Left ventricle myocardium inferior (tissue), 1 donor: ENCODE measurements at places on chromosomes 2 and 18. TPM values are rescaled to one million over a fixed set of nuclear protein-coding genes. Genes with fewer than 3 reads are reported as not detected.

GRCh38 chr18:48263914-48264902 is 145.0 kb downstream of the ZBTB7C start:
- DNase-seq, result no peak
- H3K4me1 ChIP-seq, result no peaks in the 10 kb centered on the region
- H3K36me3 ChIP-seq, result no peaks in the 10 kb centered on the region
- no peaks in the 10 kb centered on the region for H3K27me3 ChIP-seq
- no peak overlapping the region for H3K4me3 ChIP-seq

DNA sequence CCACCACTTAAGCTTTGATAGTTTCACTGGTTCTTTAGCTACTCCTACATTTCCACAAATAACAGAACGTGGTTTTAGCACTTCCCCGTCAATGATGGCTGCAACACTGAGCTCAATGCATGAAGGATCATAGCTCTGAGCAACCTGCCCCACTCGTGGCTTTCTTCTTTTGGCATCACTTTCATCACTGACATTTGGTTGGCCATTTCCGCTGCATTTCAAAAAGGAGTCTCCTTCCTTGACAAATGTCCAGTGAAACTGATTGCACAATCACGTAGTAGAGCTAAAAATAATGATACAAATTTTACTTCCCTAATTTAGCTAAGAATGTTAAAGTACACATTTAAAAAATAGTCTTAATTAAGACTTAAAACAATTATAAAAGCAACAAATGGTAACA is 205.2 kb upstream of the HDAC4 start:
- no peaks in the 10 kb centered on the region for H3K36me3 ChIP-seq
- H3K4me3 ChIP-seq, result no peak overlapping the region
- H3K4me1 ChIP-seq, result no peaks in the 10 kb centered on the region
- DNase-seq, result no peak

DNA sequence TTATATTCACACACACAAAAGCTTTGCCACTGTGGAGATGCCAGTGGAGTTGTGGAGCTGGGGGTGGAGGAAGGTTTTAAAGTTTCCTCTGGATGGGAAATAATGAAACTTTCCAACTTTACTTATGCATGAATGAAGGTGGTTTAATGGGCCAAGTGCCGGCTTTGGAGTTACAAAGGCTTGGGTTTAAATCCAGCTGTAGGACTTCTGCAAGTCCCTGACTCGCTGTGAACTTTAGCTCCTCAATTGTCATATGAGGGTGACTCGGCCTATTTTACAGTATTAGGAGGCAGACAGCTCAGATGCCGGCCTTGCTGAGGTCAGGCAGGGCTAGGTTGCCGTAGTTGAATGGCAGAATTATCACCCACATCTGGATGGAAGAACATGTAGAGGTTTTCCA is 415.8 kb upstream of the TRIB2 start:
- no peaks in the 10 kb centered on the region for H3K36me3 ChIP-seq
- H3K27me3 ChIP-seq, result no peaks in the 10 kb centered on the region
- no peak for DNase-seq
- no peak overlapping the region for H3K4me3 ChIP-seq
- no peak overlapping the region for H3K27ac ChIP-seq

Gene CENPA
- 2.5 TPM for total RNA-seq

- no peak overlapping the region for H3K4me3 ChIP-seq
- no peaks in the 10 kb centered on the region for H3K27me3 ChIP-seq
- DNase-seq, result no peak
- H3K27ac ChIP-seq, result no peak overlapping the region
- H3K36me3 ChIP-seq, result no peaks in the 10 kb centered on the region
These were observed 176.0 kb downstream of the GFPT1 start for GRCh38 chr2:69211048-69211447.

- no peaks in the 10 kb centered on the region for H3K36me3 ChIP-seq
- H3K27me3 ChIP-seq, result no peaks in the 10 kb centered on the region
- peak overlapping the region; percentile 7 for H3K27ac ChIP-seq
- DNase-seq, result no peak
- no peak overlapping the region for H3K4me3 ChIP-seq
These were observed 17.5 kb downstream of the MAP4K3 start for GRCh38 chr2:39419282-39420223.

DNA sequence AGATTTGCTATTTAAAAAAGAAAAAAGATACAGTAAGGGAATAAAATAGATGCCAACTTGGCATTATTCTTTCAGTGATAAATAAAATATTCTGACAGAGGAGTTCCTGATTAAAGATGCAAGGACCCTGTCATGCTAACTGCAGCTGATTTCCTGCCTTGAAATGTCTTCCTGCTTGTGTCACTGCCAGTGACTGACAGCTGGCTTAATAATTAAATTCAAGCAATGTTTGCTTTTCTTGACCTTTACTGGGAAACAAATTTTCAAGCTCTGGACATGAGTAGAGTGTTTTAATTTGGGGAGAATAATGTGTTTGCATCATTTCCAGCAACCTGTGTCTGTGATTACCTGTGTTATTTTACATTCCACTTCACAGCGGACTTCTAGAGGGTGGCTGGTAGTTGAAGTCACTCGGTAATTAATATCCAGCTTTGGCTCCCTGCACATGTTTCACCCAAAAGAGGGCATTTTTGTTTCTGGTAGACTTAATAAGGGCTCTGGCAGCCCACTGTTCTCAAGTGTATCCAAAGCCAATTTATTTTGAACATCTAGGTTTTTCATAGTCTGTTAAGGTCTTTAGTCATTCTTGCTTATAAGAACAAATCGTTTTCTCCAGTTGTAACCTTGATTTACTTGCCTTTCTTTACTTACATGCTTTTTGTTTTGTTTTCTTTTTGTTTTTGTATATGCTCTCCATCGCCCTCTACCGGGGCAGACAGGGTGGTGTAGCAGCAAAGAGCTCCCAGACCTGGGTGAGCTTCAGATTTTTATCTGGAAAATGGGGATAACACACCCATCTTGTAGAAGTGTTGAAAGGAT is 48.5 kb upstream of the PROKR1 start:
- no peaks in the 10 kb centered on the region for H3K27me3 ChIP-seq
- peak overlapping the region; percentile 46 for H3K4me3 ChIP-seq
- no peaks in the 10 kb centered on the region for H3K36me3 ChIP-seq
- DNase-seq, result peak; percentile 21
- H3K27ac ChIP-seq, result peak overlapping the region; percentile 81

GRCh38 chr2:63792530-63792929 is 49.2 kb upstream of the UGP2 start:
- H3K27me3 ChIP-seq, result no peaks in the 10 kb centered on the region
- peaks cover 8% of the 10 kb centered on the region for H3K4me1 ChIP-seq
- no peak for DNase-seq
- no peak overlapping the region for H3K4me3 ChIP-seq

DNA sequence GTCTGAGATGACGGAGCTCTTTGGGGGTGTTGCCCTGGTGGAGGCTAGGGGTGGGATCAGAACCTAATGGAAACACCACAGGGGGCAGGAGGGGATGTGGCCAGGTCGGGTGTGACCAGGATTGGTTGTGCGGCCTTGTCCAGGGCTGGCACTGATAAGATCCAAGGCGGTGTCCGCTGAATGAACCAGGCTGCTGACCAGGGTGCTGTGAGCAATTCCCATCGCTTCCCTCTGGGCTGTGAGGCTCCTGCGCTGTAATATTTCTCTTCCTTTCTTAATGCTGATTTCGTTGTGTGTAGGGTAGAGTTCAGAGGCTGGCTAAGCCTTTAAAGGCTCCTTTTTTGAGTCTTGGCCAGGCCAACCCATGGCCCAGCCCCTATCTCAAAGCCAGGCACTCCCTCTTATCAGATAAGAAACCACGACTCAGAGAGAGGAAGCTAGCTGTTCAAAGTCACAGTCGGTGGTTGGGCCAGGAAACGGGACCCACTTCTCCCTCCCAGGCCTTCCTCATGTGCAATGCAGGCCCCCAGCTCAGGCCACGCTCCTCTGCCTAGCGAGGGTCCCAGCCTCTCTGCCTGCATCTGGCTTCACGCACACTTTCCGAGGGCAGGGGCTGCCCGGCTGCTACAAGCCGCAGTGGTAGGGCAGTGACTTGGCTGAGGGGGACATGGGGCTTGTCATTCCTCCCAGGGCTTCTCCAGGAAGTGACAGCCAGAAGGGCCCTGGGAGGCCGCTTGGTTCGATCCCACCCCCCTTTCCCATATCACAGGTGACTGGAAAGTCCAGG is 26.0 kb upstream of the FOSL2 start:
- H3K4me1 ChIP-seq, result peaks cover 25% of the 10 kb centered on the region
- no peak overlapping the region for H3K4me3 ChIP-seq
- DNase-seq, result no peak
- H3K27ac ChIP-seq, result no peak overlapping the region
- no peaks in the 10 kb centered on the region for H3K36me3 ChIP-seq
- no peaks in the 10 kb centered on the region for H3K27me3 ChIP-seq

Gene RAMP1
- total RNA-seq, result 168 TPM

GRCh38 chr2:41644936-41645335 is 402.9 kb upstream of the PKDCC start:
- H3K4me1 ChIP-seq, result no peaks in the 10 kb centered on the region
- DNase-seq, result no peak
- H3K27ac ChIP-seq, result no peak overlapping the region
- no peaks in the 10 kb centered on the region for H3K27me3 ChIP-seq
- no peaks in the 10 kb centered on the region for H3K36me3 ChIP-seq

Gene TCF7L1
- total RNA-seq, result 7.0 TPM

Gene RGPD3
- total RNA-seq, result not detected

DNA sequence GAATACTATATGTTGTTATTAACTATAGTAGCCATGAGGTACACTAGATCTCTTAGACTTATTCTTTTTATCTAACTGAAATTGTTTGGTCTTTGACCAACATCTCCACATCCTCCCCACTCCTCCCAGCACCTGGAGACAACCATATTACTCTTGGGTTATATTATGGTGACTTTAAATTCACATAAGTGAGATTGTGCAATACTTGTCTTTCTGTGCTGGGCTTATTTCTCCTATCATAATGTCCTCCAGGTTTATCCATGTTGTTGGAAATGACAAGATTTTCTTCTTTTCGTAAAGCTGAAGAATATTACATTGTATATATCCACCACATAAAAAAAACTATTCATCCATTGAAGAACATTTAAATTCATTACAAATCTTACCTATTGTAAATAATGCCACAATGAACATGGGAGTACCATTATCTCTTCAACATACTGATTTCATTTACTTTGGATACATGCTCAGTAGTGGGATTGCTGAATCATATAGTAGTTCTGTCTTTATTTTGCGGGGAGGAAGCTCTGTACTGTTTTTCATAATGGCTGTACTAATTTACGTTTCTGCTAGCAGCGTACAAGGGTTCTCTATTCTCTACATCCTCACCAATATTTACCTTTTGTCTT is 159.2 kb upstream of the SCN7A start:
- DNase-seq, result no peak
- no peak overlapping the region for H3K27ac ChIP-seq
- H3K36me3 ChIP-seq, result no peaks in the 10 kb centered on the region

Gene CD226
- 0.91 TPM for total RNA-seq

DNA sequence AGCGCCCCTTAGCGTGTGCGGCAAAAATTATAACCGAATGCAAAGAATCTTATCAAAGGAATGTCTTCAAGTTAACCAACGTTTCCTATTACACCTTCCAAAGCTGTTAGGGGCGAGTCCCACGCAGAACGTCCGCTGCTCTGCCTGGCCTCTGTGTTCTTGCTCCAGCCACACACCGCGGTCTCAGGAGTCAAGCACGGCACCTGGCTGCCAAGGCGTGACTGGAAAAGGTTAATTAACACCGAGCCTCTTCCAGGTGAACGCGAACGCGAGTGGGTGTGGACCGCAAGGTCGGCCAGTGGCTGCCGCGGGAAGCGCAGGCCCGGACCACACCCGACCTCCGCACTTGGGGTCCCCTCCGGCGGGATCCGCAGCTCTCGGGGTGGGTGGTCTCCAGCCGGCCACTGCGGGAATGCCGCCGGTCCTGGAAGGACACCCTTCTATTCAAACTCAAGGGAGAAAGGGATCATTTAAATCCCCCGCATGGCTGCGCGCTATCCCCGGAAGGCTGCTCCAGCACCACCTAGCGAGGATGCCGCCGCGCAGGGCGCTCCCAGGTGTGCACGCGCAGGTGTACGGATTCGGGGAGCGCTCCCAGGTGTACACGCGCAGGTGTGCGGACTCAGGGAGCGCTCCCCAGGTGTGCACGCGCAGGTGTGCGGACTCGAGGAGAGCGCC is 830 bp downstream of the CYB5A start:
- peak; percentile 22 for DNase-seq
- H3K27ac ChIP-seq, result peak overlapping the region; percentile 90
- H3K27me3 ChIP-seq, result no peaks in the 10 kb centered on the region
- no peaks in the 10 kb centered on the region for H3K36me3 ChIP-seq
- peak overlapping the region; percentile 87 for H3K4me3 ChIP-seq
- H3K4me1 ChIP-seq, result peaks cover 65% of the 10 kb centered on the region

Gene UGT1A3
- not detected for total RNA-seq

- DNase-seq, result no peak
- no peak overlapping the region for H3K4me3 ChIP-seq
- no peak overlapping the region for H3K27ac ChIP-seq
- peaks cover 7% of the 10 kb centered on the region for H3K27me3 ChIP-seq
These were observed 776.8 kb upstream of the SOX11 start for GRCh38 chr2:4915357-4915756.

DNA sequence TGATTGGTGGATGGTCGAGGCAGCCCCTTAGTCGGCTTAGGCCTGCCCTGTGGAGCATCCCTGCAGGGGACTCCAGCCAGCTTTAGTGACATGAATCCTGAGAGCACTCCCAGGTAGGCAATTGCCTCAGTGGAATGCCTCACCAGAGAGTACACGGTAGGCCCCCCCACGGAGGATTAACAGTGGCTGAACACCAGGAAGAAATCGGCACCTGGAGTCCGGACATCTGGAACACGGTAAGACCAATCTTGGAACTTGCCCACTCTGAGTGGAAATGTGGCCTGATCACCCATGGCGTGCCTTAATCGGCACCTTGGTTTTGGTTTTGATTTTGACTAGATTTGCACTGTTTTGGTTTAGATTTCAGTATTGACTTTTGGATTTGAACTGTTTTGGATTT is 326.2 kb upstream of the NCKAP5 start:
- H3K27me3 ChIP-seq, result peaks cover 6% of the 10 kb centered on the region

DNA sequence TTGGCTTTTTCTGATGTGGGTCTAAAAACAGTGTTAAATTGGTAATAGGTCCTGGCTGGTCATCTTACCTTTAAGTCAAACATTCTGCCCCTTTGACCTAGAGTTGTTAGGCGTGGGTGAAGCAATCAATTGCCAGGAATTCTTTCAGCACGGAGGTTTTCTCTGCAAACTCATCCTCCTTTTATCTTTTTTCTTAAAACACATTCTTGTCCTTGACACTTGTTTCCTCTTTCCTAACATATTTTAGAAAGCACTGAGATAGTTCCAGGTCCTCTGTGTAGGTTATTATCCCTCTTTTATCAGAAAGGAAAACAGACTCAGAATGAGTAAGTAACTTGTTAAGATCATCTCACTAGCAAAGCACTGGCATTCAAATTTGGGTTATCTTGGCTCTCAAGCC is 18.6 kb upstream of the AP1S3 start:
- DNase-seq, result no peak
- H3K4me1 ChIP-seq, result no peaks in the 10 kb centered on the region
- no peaks in the 10 kb centered on the region for H3K27me3 ChIP-seq

GRCh38 chr2:212644195-212644837 is 105.7 kb upstream of the ERBB4 start:
- H3K27me3 ChIP-seq, result peaks cover 7% of the 10 kb centered on the region
- no peak for DNase-seq
- no peak overlapping the region for H3K27ac ChIP-seq
- H3K36me3 ChIP-seq, result no peaks in the 10 kb centered on the region
- no peaks in the 10 kb centered on the region for H3K4me1 ChIP-seq

Gene SCN1A
- total RNA-seq, result 0.63 TPM
